Hematopoietic multipotent progenitor cell treated with erythropoietin and hydrocortisone succinate and interleukin-3 and kit ligand, for 4 days (in vitro differentiated cells): ENCODE measurements at places on chromosomes 16 and 17.
A peak's percentile ranks its signal among the peaks of the same experiment; 100 is the strongest.

GRCh38 chr17:31008374-31009041 lies 37.7 kb downstream of the RNF135 start:
- DNase-seq = peak; percentile 73

GRCh38 chr16:11147754-11148444 lies 108.1 kb downstream of the SOCS1 start:
- no peak for DNase-seq

GRCh38 chr16:50165473-50165872 lies 12.4 kb downstream of the TENT4B start:
- DNase-seq = peak; percentile 49

GRCh38 chr16:87945351-87946042 lies 5.7 kb upstream of the BANP start:
- peak; percentile 64 for DNase-seq

GRCh38 chr17:66945147-66945835 lies 19.2 kb upstream of the CACNG4 start:
- DNase-seq = peak; percentile 51

DNA sequence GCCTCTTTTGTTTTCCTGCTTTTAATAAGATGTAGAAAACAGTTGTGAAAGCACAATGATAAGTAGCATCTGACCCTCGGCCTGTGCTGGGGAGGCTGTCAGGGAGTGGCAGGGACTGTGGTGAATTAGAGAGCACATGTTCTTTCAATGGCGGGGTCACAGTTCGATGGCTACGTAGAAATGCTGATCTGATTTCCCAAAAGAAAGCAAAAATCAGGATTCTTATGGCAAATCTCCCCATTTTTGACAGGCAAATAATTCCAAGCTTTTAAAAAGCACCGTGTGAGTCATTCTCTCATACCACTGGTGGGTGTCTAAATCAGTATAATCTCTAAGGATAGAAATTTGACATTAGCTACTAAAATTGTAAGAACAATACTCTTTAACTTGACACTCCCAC lies 4.2 kb upstream of the MAPK7 start:
- no peak for DNase-seq

DNA sequence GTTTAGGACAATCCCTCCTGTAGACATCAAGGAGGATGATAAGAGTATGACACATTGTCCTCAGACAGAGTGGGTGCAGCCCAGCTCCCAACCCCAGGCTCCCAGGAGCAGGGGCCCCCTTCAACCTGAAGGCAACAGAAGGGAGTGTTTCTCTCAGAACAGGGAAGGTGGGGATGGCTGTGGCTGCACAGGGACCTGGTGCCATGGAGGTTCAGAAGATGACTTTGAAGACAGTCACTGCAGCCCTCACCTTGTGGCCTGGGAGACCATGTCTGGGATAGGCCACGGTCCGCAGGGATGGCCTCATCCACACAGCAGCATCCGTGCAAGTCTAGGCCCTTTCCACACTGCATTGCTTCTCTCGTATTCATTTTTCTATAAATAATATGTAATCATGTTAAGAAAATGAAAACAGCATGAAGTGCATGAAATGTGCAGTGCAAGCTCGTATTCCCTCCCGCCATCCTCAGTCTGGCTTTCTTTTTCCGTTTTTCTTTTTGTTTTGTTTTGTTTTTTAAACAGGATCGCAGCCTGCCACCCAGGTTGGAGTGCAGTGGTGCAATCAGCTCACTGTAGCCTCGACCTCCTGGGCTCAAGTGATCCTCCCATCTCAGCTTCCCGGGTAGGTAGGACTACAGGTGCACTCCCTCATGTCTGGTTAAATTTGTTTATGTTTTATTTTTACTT lies 71.1 kb downstream of the METRNL start:
- no peak for DNase-seq

- DNase-seq = peak; percentile 29
Measured at GRCh38 chr17:17172990-17173389, 33.1 kb downstream of the PLD6 start.

- peak; percentile 56 for DNase-seq
Measured at GRCh38 chr17:32894245-32894644, 17.3 kb upstream of the MYO1D start.
